ENCODE measurements at places on chromosomes 3 and 15.

GRCh38 chr3:171516765-171517164 is 56.6 kb upstream of the TNIK start:
- DNase-seq, result no peak

DNA sequence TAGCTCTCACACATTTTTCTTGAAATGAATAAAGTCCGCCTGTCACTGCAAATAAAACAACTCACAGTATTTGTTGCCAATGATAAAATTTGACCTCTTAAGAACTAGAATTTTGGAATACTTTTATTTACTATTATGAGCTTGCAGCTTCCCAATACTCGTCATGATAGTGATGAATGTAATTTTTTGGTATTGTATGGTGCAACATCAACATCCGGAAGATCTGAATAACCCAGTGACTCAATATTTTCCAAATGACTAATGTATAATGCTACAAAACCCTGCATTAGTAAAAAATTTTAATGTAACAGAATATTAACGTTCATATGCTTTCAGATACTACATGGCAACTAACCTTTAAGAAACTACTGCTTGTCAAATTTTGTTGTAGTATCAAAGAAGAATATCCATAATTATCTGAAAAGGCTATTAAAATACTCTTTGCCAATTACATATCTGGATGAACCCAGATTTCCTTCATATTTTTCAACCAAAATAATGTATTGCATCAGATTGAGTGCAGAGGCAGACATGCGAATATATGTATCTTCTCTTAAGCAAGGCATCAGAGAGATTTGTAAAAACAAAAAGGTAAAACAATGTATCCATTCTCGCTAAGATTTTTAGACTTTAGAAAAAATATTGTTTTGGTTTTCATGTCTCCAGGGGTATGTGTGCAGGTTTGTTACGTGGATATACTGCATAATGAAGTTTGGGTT is 95.3 kb downstream of the IGF2BP2 start:
- no peak for DNase-seq

- DNase-seq, result no peak
Observed at GRCh38 chr3:1529676-1530075, 436.9 kb downstream of the CNTN6 start.

- no peak for DNase-seq
Observed at GRCh38 chr3:52546111-52546901, 9.9 kb downstream of the UQCC5 start.

GRCh38 chr15:25173241-25174028 is 218.6 kb downstream of the SNRPN start:
- DNase-seq, result no peak

DNA sequence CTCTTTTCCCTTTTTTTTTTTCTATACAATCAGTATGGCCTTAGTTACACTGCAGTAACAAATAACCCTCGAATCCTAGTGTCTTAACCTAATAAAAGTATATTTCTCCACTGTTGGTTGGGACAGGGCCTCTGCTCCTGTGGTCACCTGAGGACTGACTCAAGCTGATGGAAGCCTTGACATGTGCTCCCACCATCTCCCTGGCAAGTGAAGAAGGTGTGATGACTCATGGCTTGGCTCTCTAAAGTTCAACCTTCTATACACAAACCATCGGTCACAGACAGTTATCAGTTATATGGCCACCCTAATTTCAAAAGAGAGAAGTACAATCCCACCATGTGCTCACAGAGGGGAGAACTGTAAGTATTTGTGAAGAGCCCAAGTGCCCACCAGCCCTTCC is 65.8 kb upstream of the CACNA2D3 start:
- no peak for DNase-seq

- no peak for DNase-seq
Observed at GRCh38 chr3:119628390-119628789, 30.7 kb downstream of the PLA1A start.

- DNase-seq, result no peak
Observed at GRCh38 chr3:185779461-185779860, 45.4 kb downstream of the IGF2BP2 start.

GRCh38 chr15:33738941-33739664 is 229.2 kb upstream of the CHRM5 start:
- no peak for DNase-seq

DNA sequence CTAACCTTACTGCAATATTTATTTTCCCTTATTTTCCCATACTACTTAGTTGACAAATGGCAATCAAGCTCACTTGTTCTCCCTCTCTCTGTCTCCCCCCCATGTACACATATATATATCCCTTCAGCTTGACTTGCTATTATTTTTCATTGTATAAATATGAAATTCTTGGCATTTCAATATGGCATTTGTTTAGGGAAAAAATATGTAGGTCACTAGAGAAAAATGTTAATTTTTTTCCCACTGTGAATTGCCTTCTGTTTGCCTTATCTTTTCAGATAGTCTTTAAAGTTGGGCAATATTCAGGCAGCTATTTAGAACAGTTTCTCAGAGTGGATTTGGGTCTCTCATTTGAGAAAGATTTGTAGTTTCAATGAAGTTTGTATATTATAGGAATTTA is 62.8 kb upstream of the UTS2B start:
- DNase-seq, result no peak

GRCh38 chr3:19576343-19576742 is 357.7 kb downstream of the EFHB start:
- no peak for DNase-seq

DNA sequence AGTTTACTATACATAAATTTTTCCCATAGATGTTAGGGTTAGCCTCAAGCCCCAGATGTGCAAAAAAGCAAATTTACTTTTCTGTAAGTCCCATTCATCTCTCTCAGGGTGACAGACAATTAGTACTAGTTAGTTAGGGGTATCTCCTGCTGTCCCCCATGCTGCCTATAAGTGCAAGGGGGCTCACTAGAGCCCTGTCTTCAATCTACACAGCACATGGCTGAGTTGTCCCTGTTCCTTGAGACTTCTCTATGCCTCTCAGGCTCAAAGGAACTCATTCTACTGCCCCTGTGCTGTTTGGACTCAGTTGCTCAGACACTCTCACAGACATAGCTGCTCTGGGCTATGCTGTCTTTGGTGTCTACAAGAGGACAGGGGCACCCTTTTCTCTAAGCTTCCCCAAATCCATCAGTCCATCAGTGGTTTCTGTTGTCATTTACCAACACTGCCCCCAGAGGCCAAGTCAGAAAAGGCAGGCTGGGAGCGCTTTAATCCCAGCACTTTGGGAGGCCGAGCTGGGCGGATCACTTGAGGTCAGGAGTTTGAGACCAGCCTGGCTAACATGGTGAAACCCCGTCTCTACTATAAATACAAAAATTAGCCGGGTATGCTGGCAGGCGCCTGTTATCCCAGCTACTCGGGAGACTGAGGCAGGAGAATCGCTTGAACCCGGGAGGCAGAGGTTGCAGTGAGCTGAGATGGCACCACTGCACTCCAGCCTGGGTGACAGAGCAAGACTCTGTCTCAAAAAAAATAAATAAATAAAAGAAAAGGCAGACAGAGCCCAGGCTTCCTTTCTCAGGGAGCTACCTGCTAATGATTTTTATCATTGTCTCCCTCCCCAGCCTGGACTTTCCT is 31.4 kb upstream of the PRTG start:
- DNase-seq, result no peak

DNA sequence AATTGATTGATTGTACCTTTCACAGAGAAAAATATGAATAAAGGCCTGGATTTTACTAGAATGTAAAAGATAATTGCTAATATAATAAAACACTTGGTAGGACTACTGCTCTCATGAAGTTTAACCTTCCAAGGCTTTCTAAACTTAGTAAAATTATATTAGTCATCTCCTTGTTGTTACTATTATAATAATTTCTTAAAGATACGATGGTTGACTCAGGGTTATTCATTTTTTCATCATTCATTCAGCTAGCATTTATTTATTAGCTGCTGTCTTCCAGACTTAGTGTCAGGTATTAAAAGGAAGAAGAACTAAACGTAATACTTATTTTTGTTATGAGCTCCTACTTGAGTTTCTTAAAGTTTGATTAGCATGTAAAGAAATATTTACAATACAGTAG is 771.6 kb upstream of the NR2F2 start:
- no peak for DNase-seq

- no peak for DNase-seq
Observed at GRCh38 chr15:29410338-29410737, 140.7 kb upstream of the NSMCE3 start.

- no peak for DNase-seq
Observed at GRCh38 chr3:163328680-163329079, 1749.6 kb downstream of the SI start.

GRCh38 chr3:126197854-126198584 is 17.6 kb upstream of the ALDH1L1 start:
- DNase-seq, result no peak

DNA sequence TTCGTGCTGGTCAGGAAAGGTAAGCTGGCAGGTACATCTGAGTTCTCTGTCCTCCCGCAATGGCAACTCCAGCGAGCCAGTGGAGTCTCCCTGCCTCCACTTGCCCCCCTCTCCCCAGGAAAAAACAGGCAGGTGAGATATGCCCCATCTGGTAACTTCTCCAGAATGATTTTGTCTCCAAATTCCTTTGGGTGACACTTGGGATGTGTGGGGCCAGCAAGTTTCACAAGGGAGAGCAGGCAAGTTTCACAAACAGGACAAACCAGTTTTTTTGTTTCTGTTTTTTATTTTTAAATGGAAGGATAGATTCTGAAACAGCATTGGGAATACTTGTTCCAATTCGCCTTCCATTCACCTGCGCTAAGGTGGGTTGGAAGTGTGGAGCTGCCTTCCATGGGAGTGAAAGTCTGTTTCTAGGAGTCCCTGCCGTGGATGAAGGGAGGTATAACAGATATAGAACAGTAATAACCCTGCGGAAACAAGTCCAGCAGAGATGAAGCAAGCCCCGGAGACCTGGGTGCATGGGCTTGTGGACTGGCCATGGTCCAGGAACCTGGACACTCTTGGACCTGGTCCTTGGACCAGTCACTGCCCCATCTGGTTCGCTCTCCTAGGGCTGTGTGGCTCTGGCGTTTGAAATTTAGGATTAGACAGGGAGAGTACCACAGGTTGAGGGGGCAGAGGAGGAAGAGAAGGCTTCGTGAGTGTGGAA is 22.9 kb upstream of the KIF23 start:
- no peak for DNase-seq

- no peak for DNase-seq
Observed at GRCh38 chr3:3771094-3771493, 28.1 kb upstream of the LRRN1 start.

- no peak for DNase-seq
Observed at GRCh38 chr15:89829616-89830440, 15.2 kb upstream of the ANPEP start.

GRCh38 chr3:141305436-141305835 is 62.9 kb upstream of the ZBTB38 start:
- no peak for DNase-seq

DNA sequence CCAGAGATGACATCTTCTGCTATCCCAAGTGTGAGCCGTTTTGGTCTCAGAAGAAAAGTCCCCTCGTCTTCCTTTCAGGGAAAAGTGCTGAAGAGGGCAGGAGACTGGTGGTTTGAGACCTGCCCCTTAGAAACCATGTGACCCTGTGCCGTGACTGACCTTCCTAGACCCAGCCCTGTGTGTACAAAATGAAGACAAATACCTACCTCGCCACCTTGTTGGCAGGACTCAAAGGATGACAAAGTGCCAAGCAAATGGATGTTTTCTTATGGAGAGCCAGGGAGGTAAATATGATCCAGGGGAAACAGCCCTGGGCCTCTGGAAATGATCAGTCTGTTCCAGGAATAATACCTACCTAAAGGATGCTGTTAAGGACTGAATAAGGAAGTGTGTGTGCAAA is 41.3 kb downstream of the FAM174B start:
- no peak for DNase-seq

DNA sequence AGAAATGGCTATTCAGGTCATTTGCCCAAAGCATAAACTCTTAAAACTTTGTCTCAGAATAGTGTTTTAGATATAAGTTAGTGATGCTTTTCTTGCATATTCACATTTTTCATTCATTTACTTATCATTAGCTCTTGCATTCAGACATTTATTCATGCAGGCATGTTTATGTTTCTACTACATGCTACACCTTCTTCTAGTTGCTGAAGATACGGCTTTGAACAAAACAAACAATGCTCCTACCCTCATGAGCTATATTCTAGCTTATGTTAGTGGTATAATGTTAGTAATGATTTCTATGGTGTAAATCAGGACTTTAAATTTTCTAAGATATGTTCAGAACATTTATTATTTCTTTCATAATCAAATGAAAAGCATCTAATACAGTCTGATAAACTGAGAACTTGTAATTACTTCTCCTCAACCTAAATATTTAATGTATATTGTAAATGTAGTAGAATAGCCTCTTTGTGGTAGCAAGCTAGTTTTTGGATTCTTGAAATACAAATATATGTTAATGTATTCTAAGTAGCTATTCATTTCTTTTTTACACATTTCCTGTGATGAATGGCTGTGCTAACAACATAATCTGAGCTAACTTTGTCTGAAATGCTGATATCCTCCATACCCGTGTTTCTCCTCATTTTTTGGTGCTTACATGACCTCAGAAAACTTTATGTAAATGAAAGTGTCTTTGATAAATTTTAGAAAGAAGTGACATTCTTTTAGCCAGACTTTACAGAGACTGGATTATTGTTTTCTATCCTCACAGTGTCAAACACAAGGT is 15.5 kb upstream of the GOLGA8B start:
- DNase-seq, result no peak

GRCh38 chr3:120470870-120471269 is 20.1 kb upstream of the FSTL1 start:
- DNase-seq, result no peak

DNA sequence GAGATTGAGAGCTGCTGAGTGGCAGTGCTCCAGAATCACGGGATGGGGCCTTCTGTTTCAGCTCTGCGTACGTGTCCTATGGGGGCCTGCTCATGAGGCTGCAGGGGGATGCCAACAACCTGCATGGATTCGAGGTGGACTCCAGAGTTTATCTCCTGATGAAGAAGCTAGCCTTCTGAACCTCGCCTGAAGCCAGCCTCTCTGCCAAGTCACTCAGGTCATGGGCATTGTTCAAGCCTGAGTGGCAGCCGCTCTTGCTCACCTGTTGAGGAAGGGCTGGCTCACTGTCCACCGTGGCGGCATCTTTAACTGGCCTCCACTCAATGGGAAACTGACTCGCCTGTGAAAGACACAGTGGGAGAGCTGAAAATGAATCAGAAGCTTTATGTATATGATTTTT is 6.6 kb downstream of the POLR2H start:
- no peak for DNase-seq

GRCh38 chr3:106711650-106712049 is 665.6 kb upstream of the CCDC54 start:
- no peak for DNase-seq

Measured in activated CD8-positive, alpha-beta memory T cell treated with anti-CD3 and anti-CD28 coated beads for 48 hours (primary cell).